Stimulated activated CD4-positive, alpha-beta T cell treated with anti-CD3 and anti-CD28 coated beads, Interleukin-2, amount 100 ng/mL, for 24 hours (primary cell): ENCODE measurements at places on chromosomes 3 and 15.

DNA sequence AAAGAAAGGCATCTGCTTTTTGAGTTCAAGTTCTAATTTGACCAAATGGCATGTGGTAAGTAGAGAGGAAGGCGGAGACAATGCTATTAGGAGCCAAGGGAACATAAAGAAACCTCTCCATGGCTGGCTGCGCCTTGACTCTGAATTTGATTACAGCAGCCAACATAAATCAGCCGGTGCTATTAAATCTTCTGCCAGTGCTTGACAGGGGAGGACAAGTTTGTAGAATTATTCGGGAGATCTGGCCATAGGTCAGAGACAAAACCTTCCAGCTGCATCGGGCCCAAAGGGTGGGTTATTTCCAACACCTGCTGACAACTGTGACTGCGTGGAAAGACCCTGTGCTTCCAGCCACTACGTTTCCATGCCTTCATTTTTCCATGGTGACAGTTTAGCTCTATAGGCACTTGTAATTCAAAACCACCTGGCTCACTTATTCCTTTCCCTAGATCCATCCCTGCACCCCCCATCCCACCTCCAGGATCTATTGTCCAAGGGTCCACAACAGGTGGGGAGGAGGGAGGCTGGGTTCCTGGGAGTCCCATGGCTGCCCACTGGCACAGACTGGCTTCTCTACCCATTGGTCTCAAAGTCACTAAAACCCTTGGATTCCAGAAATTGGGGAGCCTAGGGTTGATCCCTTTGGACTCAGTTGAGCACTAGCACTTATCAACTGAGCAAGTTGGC, 15.9 kb downstream of the COLQ start:
- no peak for DNase-seq

DNA sequence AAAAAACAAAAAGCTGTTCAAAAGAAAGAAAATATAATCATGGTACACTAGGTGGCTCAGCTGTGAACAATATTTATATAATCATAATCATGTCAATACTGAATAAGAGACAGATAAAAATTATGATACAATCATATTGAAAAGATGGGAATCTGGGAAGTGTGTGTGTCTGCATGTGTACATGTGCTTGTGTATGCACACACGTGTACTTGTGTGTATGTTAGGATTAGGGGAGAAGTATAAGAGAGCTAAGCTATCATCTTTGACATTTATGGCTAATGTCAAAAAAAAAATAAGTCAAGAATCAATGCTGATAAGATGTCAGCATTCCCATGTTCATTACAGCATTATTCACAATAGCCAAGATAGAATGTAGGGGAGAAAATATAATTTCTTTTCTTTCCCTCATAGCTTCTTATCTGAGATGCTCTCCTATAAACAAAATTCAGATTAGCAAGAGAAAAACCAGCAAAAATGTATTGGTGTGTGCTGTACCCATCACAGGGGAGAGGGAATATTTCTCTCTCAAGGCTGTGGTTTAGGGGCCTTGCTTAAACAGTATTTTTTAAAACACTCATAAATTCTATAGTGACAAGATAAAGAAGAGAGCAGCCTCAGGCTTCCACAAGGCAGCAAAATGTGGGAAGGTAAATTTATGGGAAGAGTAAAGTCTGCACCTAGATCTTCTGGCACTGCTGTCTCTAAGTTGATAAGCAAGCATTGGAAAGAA, 63.4 kb upstream of the ITGA11 start:
- no peak for DNase-seq

DNA sequence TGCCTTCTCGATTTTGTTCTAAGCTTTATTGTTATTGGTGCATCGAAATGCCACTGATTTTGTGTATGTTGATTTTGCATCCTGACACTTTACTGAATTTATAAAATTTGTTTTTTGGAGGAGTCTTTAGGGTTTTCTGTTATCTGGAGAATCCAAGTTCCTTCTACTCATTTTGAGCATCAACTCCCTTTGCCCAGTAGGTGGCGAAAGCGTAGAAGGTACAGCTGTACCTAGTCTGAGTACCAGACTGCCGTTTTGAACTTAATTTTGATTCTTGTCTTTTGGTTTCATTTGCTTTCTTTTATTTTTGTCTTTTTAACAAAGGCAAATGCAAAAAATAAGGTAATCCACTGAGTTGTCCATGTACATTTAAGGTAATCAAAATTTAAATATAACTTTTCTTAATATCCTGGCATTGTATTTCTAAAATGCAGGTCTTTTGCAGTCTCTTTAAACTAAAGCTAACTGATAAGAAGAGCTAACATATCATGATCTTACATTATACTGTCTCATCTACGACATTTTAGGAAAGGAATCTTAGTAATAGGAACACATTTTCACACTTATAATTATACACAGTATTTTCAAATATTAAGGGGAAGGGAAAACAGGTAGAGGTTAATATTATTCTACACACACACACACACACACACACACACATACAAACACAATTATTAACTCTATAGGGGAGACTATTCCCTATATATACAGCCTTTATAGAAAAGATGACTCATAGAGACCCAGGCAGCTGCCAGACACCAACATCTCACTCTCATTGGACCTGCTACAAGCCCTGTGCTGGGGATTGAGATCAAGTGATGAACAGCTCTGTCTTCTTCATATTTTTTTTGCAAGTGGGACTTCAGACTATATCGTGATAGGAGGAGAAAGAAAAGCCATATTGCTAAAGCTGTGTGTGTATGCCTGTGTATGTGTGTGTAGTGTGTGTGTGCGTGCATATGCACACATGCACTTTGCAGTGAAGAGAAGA, 71.8 kb downstream of the SYNPR start:
- peak; percentile 22 for DNase-seq

DNA sequence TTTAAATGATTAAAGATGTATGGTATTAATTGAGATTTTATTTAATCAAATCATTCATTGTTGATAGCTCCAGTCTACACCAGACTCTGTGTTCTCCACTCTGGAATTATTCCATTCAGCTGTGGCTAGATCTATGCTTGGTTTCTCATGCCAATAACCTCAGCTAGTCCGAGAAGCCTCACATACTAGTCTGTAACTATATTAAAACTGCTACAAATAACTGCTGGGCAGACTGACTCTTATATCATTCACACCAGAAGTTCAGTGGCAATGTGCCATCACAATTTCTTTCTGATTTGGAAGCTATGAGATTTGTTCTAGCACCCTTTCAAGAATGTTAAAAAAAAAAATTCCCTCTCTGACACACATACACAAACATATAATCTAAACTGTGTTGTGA, 947.3 kb downstream of the ROBO1 start:
- DNase-seq, result no peak

DNA sequence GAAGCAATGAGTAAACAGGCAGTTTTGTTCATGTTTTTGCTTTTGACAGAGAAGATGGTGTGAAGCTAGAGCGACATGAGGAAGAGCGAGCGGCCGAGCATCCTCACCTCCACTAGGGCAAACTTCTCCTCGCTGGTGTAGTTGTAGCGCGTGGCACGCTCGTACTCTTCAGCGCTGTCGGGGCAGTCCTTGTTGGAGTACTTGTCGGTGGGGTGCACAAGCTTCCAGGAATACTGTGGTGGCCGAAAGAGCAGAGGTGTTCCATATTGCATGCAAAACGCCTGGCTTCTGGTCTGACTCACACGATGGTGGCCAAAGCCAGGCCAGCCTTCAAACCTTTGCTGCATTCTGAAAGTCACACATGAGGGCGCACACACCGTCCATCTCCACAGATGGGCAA, 54.3 kb downstream of the CYFIP1 start:
- DNase-seq, result no peak

GRCh38 chr3:106711650-106712049, 665.6 kb upstream of the CCDC54 start:
- DNase-seq, result no peak
